NCI-H2107 (cell line): ENCODE measurements at places on chromosomes 3 and 15.

DNA sequence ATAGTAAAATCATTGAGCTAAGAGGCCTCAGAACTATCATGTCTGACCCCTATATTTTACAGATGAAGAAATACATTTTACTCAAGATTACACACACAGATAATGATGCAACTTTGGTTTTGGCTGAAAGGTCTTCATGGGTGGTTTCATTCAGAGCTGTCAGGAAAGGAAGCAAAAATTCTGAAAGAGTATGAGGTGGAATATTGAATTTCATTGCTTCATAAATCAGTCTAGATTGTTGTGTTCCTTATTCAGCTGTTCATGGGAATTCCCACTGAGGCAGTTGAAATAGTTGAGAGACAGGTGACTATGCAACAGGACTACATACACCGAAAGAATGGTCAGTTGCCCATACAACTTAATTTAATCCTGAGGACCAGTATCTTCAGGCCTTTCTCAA, 39.4 kb downstream of the CD200 start:
- no peak for DNase-seq

GRCh38 chr3:144185276-144185675, 213.7 kb downstream of the DIPK2A start:
- DNase-seq = no peak

DNA sequence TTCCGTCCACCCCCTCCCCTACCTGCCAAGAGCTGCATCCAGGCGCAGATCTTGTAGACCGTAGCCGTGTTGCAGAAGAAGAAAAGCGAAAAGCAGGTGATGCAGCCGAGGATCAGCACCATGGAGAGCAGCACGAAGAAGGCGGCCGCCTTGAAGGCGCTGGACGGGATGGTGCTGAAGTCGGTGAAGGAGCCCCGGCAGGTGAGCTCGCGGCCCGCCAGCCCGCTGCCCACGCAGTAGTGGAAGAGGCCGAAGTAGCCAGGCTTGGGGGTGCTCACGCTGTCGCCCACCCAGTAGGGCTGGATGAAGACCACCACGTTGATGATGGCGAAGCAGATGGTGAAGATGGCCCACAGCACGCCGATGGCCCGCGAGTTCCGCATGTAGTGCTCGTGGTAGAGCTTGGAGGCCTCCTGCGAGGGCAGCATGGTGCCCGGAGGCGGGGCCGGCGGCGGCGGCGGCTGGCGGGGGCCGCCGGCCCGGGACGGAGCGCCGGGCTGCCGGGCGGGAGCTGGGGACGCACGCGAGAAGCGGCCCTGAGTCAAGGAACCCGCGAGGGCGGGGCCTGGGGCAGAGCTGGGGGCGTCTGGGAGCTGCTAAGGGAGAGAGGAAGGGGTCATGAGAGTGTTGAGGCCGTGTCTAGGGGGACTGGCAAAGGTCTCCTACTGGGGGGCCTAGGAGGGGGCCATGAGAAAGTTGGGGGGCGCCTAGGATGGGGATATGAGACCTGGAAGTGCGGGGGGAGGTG, 1.2 kb downstream of the LHFPL4 start:
- DNase-seq = no peak

- no peak for DNase-seq
These were observed 102.1 kb upstream of the TLE3 start for GRCh38 chr15:70199540-70200410.

- no peak for DNase-seq
These were observed 89.2 kb downstream of the FBN1 start for GRCh38 chr15:48556159-48556897.

DNA sequence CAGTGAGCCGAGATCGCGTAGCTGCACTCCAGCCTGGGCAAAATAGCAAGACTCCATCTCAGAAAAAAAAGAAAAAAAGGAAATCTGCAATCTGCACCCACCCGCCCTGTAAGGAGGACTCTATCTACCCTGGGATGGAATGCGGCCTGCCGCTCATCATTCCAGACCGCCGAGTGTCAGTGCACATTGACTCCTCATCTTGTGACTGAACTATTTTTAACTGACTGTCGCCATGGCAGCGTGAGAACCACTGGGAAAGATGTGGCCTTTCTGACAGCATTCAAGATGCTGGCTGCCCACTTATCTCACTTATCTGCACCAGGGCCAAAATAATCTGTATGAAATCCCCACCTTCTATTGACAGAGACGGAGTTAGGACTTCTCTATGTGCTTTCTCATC, 38.8 kb upstream of the ANKRD34C start:
- no peak for DNase-seq

GRCh38 chr3:109952924-109953323, 615.6 kb upstream of the DPPA4 start:
- no peak for DNase-seq

DNA sequence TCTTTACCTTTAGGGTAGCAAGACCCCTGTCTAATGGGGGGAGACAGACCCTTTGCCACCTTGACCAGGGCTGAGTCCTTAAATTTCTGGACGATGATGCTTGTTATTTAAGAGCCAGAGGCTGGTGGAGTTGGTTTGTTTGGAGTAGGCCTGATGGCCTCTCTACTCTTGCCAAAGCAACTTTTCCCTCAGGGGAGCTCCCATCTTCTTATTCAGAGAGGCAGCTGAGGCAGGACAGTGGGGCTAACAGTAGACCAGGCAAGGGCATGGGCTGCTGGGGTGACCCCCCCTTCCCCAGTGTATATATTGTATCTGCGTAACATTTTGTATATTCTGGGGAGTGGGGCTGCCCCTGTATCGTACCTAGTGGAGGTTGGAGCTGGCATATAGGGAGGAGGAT, 10.3 kb downstream of the RPS17 start:
- DNase-seq = no peak

DNA sequence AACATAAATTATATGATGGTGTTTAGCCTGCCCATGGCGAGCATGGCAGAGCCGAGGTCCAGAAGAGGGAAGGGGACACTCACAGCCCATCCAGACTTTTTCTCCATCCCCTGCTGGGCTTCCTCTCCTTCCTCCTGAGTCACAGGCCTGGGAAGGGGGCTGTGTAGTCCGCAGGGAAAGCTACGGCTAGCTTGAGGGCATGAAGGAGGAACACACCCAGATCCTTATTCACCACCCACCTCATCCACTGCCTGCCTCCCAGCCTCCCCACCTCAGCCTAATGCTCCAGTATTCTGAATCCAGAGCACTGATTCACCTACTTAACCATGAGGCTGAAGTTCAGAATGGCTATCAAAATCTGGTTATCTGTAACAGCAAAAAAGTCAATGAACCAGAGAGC, 97.8 kb downstream of the OXNAD1 start:
- DNase-seq = no peak

GRCh38 chr3:12413721-12414255, 70.5 kb upstream of the TSEN2 start:
- no peak for DNase-seq

DNA sequence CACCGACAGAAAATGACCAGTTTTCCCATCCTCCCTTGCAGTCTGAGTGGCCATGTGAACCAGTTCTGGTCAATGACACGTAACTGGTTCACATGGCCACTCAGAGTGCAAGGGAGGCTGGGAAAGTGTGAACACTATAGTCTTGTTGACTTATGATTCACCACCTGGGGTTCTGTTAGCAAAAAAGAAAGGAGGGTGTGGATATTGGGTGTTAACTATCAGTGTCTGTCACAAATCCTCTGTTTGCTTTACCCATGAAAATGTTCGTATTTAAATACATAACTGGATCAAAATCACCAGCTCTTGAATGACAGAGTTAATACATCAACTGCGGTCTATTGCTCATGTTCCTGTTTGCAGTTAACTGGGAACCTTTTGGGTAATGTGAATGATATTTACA, 92.3 kb downstream of the ADAMTSL3 start:
- DNase-seq = no peak

DNA sequence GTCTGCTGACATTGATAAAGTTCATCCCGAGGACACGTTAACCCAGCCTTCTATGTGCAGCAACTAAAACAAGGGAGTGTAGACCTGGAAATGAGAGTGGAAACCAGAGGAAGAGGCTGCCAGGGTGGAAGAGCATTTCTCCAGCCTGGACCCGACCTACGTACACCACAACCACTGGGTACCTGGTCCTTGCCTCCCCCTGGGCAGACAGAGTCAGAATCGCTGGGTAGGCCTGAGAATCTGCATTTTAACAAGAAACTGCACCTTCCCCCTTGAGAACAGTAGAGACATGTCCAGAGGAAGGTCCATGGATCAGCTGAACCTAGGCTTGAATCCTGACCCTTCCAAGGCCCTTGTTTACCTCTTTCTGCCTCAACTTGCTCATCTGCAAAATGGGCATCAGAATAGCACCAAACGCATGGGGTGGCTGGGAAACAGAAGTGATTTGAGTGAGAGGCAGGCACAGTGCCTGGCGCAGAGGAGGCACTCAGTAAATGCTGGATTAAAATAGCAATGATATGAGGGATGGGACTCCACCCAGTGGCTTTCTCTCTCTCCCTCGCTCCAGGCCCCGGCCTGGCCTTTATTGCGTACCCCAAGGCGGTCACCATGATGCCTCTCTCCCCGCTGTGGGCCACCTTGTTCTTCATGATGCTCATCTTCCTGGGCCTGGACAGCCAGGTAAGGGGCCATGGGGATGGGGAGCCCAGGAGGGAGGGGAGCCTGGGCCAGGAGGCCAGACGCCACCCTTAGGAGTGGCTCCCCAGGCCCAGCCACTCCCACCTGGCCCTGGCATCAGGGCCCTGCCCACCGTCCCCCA, 66.9 kb upstream of the SLC6A1 start:
- no peak for DNase-seq

DNA sequence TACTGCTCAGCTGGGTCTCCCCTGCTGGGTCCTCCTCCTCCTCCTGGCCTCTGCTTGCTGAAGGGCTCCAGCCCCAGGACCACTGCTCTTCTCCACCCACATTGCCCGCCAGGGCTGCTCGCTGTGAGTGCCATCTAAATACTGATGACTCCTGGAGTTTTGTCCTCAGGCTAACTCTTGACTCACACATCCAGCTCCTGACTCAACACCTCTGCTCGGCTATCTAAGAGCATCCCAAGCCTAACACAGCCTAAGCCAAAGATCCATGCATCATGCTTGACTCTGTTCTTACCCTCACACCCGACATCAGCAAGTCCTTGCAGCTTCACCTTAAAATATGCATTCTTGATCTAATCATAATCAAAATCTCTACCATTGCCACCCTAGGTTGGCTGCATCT, 260.2 kb downstream of the KLF13 start:
- no peak for DNase-seq

DNA sequence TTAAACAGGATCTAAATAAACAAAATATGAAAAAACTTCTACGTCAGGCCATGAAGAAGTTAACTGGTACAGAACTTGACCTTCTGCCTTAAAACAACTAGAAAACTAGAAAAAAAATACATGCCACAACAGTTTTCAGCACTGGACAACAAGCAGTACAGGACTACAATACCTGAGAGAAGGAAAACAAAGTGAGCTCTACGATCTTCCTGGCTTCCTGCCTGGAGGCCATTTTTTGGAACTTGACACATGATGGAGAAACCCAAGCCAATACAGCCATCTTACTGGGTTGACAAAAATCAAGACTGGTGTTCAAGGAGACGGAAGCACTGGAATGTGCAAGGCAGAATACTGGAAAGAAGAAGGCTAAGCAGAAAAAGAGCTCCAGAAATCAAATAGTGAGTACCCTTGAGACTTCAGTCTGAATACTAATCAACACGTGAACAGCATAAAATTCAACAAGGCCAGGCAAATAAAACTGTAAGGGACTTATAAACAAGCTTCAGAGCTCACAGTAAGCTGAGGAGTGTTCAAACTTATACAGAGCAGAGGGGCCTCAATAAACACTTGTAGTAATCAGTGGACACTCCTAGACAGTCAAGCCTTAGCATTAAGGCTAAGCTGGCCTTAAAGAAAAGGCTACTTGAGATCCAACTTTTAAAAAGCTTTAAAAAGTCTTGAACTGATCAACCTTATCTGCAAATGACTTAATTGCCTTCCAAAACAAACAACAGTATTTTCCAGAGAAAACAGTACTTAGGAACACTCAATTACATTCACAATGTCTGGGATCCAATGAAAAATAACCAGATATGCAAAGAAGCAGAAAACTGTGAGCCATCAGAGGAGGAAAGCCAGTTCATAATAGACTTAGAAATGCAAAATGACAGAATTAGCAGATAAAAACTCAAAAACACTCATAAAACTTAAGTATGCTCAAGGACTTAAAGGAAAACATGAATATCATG, 63.2 kb downstream of the DLG1 start:
- no peak for DNase-seq

- no peak for DNase-seq
These were observed 23.3 kb downstream of the ST3GAL6 start for GRCh38 chr3:98786364-98787006.
